Stimulated activated CD8-positive, alpha-beta memory T cell treated with anti-CD3 and anti-CD28 coated beads, Interleukin-2, amount 100 ng/mL, for 1 hour (primary cell): ENCODE measurements at places on chromosomes 4 and X.

DNA sequence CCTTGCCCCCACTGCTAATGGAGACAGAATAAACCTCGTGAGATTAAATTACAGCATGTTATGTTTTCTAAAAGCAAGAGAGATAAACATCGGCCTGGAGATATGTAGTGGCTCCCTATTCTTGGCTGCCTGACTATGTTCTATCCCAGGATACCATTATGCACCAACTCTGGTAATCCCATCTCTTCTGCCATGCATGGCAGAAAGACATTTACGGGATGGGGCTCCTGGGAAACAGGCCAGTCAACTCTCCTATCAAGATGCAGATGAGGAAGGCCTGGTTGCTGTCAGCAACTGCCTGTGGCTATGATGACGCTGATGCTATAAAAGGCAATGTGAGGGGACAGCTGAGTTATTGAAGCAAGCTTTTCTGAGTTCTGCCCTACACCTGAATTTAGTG, 166.2 kb upstream of the VCX3A start:
- no peak for DNase-seq

- no peak for DNase-seq
These were observed 200.9 kb upstream of the PPP1R2C start for GRCh38 chrX:42978655-42979379.

DNA sequence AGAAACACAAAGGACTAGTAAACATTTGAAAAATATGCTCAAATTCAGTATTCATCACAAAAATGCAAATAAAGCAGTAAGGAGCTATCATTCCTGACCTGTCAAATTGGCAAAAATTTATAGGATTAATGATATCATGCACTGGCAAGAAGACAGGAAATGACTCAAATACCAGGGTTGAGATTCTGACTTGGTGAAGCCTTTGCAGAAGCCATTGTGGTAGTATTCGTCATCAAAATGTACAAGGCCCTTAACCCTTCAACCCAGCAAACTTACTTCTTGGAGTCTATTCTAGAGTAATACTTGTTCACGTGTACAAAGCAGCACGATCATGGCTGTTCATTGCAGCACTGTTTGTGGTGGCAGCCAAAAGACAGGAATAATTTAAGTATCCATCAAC, 132.4 kb downstream of the ENOX2 start:
- DNase-seq, result no peak

GRCh38 chr4:39045827-39046221, 13.6 kb upstream of the TMEM156 start:
- no peak for DNase-seq

DNA sequence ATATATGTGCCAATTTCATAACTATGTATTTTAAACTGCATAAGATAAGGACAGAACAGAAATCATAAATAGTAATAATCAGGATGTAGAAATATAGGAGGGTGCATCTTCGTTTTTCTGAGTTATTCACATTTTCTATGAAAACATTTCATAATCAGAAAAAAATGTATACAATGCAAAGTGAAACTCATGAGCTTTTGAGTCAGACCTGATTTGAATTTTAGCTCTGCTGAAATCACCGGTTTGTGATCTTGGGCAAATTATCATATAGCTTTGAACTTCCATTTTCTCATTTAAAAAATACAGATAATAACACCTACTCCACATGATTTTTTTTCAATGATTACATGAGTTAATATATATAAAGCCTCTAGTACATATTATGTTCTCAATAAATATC, 106.9 kb downstream of the KDR start:
- DNase-seq, result no peak

GRCh38 chrX:130975947-130976346, 72.9 kb upstream of the ENOX2 start:
- DNase-seq, result no peak

DNA sequence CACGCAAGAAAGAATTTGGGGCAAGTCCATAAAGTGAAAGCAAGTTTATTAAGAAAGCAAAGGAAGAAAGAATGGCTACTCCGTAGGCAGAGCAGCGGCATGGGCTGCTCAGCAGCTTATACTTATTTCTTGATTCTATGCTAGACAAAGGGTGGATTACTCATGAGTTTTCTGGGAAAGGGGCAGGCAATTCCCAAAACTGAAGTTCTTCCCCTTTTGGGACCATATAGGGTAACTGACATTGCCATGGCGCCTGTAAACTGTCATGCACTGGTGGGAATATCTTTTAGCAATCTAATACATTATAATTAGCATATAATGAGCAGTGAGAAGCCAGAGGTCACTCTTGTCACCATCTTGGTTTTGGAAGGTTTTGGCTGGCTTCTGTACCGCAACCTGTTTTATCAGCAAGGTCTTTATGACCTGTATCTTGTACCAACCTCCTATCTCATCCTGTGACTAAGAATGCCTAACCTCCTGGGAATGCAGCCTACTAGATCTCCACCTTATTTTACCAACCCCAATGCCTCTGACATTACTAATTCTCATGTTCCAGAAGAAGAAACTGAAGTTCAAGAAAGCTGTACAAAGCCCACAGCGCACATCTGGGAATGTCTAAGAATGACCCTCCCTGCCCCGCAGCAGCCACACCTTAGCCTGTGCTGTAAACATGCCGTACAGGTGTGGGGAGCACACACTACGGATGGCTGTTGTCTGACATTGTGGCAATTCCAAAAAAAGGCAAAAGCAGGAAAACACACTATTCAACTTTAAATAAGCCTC, 18.6 kb downstream of the RXFP1 start:
- DNase-seq, result no peak

DNA sequence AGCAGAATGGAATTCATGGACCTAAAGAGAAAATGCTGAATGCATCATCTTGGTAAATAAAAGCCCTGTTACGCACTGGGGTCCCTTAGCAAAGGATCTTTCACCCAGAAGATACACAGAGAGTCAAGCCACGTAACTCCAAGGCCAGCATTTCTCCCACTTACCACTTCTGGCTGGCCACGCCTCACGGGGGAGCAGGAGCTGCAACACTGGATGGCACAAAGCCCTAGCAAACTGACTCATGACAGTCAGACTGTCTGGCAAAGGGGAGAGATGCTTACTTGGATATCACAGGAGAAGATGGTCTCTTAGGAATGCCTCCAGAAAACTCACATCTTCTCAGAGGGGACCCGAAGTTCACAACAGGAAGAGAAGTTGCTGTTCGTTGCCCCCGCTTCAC, 51.4 kb upstream of the BCLAF3 start:
- no peak for DNase-seq

DNA sequence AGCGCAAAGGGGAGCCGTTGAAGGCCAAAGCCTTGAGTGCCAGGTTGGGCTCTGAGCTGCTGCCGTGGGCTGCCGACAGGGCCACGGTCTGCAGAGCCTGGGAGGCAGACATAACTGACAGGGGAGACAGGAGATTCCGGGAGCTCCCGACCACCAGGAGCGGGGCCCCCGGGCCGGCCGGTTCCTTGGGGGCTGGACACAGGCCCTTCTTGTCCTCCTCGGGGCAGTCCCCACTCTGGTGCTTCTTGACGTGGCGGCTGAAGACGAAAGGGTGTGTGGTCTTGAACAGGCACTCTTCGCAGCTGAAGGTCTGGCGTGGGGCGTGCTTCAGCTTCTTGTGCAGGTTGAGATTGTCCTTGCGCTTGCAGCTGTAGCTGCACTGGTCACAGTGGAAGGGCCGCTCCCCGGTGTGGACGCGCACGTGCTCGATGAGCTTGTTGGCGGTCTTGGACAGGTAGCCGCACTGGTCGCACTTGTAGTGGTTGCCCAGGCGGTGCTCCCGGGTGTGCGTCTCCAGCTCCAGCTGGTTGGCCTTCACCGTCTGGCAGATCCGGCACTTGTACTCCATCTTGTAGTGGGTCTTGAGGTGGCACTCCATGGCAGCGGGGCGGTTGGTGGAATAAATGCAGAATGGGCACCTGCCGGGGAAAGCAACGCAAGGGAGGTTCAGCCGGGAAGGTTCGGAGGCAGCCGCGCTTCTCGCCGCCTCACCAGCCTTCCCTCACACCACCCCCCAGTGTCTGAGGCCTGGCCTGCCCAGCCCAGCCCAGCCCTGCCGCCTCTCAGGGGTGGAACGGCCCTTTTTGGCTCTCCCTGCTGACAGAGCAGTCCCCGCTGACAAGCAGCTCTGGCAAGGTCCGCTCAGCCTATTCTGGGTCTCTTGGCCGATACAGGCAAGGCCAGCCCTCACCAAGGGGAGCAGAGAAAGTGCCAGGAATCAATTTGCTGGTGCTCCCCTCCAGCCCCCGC, 81.3 kb downstream of the C4orf51 start:
- no peak for DNase-seq

- no peak for DNase-seq
These were observed 170.4 kb downstream of the PCDH18 start for GRCh38 chr4:137361756-137362470.

GRCh38 chrX:120774606-120775005, 101.1 kb downstream of the CT47B1 start:
- no peak for DNase-seq

GRCh38 chr4:182604161-182604622, 313.0 kb downstream of the DCTD start:
- DNase-seq, result no peak

DNA sequence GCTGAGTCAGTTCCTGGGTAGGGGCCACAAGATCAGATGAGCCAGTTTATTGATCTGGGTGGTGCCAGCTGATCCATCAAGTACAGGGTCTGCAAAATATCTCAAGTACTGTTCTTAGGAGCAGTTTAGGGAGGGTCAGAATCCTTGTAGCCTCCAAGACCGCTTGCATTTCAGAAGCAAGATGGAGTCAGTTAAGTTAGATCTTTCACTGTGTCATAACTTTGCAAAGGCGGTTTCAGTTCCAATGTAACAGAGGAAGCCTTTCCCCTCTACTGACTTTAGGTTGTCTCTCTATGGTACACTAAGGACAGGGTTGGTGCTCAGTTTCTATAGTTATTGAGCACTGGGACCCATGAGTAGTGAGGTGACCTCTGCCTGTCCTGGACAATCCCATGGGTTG, 127.3 kb upstream of the WDR1 start:
- DNase-seq, result no peak

GRCh38 chr4:17492058-17492741, 19.7 kb downstream of the QDPR start:
- no peak for DNase-seq

DNA sequence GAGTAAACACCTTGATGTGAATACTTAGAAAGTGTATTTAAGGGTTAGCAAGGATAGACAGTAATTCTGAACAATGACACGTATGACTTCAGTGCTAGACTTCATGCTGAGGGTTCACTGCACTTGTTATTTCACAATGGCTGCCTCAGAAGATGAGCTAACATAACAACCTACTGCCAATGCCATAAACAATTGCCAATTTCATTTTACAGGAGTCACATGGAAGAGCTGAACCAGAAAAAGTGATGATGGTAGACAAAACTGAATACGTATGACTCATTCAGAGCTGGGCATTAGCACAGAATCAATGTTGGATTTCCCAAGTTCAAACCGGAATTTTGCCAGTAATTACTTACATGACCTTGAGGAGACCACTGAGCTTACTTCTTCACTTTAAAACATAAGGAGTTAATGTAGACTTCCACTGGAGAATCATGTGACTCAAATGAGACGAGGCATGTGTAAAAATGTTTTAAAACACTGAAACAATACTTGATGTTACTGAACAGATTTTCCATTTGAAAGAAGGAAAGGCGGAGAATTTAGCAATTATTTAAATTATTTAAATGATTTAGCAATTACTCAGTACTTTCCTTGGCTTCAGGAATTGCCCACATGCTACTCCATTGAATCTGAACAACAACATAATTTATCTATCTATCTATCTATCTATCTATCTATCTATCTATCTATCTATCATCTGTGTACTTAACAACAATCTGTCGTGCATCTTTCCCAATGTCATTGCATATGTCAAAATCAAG, 868.5 kb upstream of the SLIT2 start:
- DNase-seq, result no peak

DNA sequence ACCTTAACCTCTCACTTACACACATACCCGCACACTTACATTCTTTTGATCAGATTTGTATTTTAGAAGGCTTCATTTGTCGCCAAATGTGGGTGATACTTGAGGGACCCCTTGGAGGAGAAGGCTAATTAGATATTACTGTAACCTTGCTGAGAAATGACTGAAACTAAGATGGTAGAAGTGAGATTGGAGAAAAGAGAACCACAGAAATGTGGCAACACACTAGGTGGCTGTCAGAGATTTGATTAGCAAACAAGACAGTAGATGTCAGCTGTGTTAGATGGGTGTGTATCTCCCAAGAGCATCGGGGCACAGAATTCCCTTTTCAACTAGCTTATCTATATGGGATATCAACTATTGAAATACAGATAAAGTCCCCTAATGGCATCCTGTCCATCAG, 149.3 kb upstream of the FABP2 start:
- DNase-seq, result no peak

GRCh38 chrX:42585842-42586621, 191.9 kb downstream of the PPP1R2C start:
- no peak for DNase-seq

- DNase-seq, result no peak
These were observed 35.3 kb upstream of the GPR78 start for GRCh38 chr4:8544741-8545438.

- DNase-seq, result no peak
These were observed 263.0 kb downstream of the FRMPD4 start for GRCh38 chrX:12401252-12401651.

DNA sequence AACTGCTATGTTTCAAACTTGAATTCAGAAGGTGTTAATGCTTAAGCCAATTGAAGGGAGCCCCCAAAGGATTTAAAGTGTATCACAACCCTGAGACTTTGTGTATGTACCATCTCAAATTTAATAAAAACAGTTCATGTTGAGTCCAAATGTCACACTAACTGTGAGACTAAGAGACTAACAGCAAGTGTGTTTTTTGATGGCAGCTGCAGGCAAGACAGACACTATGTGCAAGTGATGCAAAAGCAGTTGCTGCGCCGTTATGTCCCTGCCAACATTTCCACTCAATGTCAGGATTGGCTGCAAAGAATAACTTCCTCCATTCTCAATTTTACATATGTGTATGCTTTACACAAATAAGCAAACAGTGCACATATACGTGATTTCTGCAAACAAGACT, 594.6 kb downstream of the IL15 start:
- DNase-seq, result no peak

- no peak for DNase-seq
These were observed 949.2 kb downstream of the TECRL start for GRCh38 chr4:63460075-63460474.

DNA sequence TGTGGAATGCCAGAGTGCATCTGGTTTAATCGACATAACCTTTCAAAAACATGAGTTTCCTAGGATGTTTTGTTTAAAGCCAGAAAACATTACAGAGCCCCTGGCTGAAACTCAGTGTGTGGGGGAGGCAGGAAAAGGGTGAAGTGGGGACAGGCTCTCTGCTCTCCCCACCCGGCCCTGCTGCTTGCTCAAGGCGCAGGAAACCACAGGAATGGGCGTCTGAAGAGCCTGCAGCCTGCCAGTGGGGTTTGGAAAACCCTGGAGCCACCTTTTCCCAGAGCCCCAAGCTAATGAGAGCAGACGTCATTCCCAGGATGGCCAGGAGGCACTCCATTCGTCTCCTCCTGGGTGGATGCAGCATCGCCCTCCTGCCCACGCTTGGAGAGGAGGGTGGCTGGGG, 240.6 kb downstream of the AFAP1 start:
- no peak for DNase-seq

GRCh38 chr4:135244056-135244455, 1042.5 kb upstream of the PABPC4L start:
- DNase-seq, result no peak
